Activated naive CD4-positive, alpha-beta T cell treated with anti-CD3 and anti-CD28 coated beads, Interleukin-2, amount 50 U/mL, for 72 hours (primary cell): ENCODE measurements at places on chromosomes 2 and 18. TPM values are rescaled to one million over a fixed set of nuclear protein-coding genes. Genes with fewer than 3 reads are reported as not detected.

DNA sequence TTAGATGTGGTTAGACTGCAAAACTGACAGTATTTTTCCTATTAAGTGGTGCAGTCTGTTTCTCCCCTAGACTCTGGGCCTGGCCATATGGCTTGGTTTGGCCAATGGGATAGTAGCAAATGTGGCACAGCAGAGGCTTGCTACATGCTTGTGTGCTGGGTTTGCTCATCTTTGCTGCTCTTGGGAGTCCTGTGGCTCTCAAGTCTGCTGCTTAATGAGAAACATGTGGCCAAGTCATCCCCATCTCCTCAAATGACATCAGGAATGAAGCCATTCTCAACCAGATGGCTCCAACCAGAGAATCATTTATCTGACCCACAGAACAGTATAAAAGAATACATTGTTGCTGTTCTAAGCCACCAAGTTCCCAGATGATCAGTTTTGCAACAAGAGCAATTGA is 57.1 kb upstream of the PAX3 start:
- no peak for DNase-seq

DNA sequence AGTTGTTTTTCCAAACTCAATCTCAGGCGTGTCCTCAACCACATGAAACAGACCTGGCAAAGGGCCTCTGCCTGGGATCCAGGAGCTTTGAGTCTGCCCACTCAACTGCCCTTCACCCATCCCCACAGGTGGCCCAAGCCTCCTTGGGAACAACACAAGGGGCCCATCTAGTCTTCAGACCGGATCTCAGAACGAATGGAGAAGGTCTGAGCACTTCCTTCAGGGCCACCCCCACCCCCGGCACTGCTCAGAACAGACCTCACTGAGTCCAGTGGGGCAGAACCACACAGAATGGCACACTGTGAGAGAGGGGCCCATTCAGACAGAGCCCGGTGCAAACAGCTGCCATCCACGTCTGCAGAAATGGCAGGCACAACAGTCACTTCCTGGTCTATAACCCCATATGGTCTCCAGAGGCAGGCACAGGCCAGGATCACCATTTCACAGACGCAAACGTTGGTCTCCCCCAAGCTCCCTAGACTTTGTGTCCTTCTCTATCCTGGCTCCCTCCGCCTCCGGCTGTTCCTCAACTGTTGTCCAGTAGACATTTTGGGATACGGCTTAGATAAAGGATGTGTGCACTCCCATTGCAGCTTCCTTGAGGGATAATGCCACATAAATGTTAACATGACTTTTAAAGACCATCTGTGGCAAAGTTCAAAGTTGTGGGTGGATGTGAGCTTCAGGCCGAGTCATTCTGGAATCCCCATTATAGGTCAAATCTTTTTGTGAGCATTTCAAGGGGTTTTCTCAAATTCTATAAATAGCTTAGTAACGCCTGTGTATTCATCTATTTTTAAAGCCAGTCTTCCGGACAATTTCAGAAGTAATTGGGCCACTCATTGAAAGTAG is 149.7 kb downstream of the SMAD7 start:
- DNase-seq: peak; percentile 60

- no peak for DNase-seq
These were observed 38.9 kb upstream of the ATIC start for GRCh38 chr2:215272918-215273317.

DNA sequence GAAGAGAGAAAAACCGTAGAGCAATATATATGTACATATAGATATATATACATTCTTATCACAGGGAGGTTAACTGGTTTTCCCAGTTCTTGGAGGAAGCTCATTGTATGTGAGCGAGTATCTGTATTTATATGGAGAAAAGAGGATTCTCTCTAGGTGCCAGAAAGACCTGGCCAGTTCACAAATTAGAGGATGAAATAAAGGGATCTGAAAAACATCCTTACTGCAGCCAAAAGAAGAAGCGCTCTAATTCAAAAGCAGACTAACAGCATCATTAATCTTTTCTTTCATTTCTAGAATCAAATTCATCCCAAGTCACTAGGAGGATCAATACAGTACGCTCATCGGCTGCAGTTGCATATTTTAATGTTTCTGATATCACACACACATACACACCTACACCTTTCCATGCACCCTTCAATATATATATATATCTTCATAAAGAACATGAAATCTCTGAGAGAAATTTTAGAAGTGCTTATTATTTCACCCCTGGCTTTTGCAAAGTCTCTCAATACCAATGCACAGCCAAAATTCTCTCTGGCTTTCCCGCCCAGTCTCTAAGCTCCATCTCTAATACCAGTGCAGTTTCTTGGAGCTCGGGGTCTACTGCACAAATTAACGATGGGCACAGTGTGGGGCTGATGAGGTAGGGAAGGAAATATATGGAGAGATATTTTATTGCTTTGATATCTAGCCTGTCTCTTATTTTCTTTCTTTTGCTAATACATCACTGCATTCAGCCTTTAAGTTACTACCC is 731 bp downstream of the NRXN1 start:
- DNase-seq: no peak

Gene UPP2
- total RNA-seq: not detected

DNA sequence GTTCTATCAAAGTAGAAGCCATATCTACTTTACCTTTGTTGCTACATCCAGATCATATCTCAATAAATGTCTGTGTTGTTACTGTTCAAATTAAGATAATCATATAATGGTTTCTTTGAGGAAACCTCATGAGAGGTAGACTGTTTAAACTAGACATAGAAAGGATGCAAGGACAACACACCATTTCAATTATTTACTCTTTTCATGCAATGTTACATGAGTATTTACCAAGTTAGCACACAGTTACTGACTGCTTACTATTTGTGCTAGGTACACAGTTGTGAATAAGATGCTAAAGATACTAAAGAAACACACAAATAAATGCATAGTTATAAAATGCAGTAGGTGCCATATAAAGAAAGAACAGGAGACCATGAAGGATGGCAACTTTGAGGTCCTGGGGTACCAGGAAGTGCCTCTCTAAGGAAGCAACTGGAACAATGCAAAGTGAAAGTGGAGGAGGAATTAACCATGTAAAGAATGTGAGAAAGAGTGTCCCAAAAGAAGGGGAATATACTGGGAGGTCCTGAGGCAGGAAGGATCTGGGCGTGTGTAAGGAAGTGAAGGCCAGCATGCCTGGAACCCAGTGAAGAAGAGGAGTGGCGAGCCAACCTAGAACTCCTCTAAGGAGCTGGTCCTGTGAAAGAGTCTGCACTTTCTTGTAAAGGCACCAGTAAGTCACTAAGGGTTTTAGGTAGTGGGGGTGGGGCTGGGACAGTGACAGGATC is 39.4 kb downstream of the RBMS1 start:
- DNase-seq: no peak

GRCh38 chr2:211665299-211665698 is 873.3 kb downstream of the ERBB4 start:
- no peak for DNase-seq

Gene MC5R
- total RNA-seq: not detected

Gene OSR1
- not detected for total RNA-seq

- no peak for DNase-seq
These were observed 56.3 kb upstream of the TANC1 start for GRCh38 chr2:158912112-158912511.

DNA sequence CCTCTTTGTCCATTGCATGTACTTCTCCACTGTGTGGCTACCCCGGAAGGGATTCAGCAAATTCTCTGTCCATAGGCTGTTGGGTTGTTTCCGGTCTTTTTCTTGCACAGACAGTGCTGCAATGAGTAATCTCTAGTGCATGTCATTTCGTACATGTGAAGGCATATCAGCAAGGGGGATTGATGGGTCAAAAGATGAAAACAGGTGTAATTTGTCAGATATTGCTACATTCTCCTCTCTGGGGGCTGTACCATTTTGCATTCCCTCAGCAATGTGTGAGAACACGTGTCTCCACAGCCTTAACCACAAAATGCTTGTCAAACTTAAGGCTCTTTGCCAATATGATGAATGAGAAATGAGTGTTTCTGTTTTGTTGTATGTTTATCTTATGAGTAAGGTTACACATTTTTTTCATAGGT is 60.5 kb downstream of the KLHL29 start:
- no peak for DNase-seq

Gene CYP26B1
- total RNA-seq: not detected

Gene SERPINB5
- total RNA-seq: not detected

DNA sequence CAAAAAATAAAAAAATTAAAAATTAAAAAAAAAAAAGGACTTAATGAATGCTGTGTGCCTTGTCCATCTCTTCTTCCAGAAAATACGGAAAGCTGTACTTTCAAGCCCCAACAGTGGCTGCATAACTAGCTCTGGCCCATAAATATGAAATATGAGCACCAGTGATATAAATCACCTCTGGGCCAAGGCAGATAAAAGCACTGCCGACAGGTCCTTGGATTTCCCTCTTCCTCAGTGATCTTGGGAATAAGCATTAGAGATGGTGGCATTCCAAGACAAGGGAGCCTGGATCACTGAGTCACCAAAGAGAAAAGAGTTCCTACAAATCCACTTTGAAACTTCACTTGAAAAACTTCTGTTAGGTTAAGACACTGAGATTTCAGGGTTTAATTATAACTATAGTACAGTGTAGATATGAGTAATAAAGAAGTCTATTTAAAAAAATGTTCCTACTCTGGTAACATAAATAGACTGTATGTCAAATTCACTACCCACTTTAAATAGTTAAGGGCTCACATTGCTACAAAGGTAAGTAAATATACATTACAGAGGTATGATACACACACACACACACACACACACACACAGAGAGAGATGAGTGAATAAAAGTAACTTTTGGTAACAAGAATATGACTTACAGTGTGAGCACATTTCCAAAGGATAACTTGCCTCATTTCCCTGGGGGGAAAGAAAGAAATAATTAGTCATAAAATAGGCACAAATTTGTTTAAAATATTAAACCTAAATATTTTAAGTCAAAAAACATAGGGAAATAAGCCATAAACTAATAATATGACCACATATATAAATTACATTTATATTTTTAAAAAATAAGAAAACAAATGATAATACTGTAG is 35.6 kb downstream of the PPP3R1 start:
- DNase-seq: no peak

Gene IHH
- total RNA-seq: not detected

DNA sequence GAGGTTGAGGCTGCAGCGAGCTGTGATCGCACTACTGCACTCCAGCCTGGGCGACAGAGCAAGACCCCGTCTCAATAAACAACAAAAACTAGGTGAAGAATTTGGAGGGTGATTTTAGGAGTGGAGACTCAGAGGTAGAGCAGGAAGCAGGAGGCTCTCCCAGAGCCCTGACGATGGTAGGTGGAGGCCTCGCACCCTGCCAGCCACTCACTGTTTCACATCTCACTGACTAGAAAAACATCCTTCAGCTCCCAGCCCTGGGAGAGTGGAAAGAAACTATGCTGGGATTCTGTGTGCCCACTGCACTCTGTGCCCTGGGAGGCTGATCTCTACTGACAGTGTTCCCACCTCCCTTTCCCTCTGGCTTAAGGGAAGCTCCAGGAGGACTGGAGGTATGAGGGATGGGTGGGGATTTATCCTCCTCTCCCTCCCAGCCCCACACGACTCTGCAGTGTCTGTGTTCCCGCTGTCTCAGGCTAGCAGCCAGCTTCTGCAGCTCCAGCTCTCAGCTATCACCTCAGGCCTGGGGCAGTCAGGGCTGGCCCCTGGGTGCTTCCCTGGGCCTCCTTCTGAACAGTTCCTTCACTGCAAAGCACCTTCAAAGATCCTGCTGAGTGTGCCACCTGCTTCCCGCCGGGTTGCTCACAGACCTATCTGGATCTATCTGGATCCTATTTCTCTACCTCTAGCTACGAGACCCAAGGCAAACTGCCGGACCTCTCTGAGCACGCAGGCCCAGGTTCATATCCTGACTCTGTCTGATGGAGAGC is 9.6 kb downstream of the CIB4 start:
- no peak for DNase-seq

- DNase-seq: no peak
These were observed 47.9 kb downstream of the SLC14A1 start for GRCh38 chr18:45771587-45772480.

- DNase-seq: no peak
These were observed 145.2 kb downstream of the RAD51AP2 start for GRCh38 chr2:17373041-17373440.

DNA sequence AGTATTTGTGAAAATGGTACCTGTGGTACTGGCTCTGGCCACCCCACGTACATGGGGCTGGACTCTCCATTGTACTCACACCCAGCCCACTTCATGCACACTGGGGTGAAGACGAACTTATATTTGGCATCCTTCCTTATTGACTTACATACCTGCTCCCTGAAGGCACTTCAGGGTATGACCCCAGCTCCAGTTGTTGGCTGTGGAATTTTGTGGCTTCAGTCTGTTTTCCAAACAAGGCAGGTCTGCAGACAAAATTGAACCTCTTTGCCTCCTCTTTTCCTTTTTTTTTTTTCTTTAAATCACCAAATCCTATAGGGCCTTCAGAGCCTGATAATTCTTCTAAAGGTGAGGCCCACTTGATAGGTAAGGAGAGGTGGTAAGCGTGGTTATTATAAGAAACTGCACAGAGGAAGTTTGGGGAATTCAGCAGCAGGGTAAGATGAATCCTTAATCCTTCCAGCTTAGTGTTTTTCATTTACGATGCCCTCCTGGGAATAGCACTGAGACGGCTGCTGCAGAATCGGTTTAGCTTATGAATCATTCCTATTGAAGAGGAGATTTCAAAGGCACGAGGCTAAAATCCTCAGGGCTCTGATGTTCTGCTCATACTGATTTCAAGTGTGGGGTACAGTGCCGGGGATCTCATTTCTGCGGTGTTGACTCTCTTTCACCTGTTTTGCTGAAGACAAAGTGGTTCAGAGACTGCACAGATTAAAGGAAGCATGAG is 55.2 kb downstream of the KIF5C start:
- no peak for DNase-seq

Gene NT5C1B
- not detected for total RNA-seq

DNA sequence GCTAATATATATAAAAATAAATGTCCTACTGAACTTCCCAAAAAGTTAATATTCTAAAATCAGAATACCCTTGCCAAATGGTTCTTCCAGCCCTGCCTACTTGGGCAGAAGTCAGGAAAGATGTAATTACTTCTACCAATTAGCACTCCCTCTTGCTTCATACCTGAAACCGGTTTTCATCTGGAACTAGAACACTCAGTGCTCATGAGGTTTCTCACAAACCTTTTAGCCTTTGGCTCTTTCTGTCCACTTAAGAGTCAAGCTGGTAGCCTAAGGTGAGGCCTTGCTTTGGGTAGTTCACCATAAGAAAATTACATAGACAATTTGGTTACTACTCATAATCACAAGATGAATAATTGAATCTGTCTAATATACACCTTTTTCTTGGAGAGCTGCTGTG is 4.1 kb downstream of the DSG3 start:
- no peak for DNase-seq

Gene HOXD3
- not detected for total RNA-seq

GRCh38 chr2:82837588-82838304 is 1621.3 kb downstream of the SUCLG1 start:
- no peak for DNase-seq

Gene MROH2A
- total RNA-seq: not detected

DNA sequence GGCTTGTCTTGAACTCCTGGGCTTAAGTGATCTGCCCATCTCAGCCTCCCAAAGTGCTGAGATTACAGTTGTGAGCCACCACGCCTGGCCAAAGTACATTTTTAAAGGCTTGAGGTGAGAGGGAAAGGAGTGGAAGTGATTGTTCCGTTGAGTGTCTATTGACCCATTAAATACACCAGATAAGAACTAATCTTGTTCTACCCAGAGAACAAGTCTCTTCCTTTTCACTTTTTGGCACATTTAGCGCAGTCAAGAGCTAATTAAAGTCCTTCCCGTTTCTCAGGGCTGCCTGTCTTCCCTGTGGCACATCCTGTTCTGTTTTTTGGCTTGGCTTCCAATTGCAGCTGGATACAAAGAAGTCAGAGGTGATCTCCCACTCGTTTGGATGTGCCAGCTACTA is 172.3 kb downstream of the ALPK2 start:
- no peak for DNase-seq

Gene CCBE1
- 0.08 TPM for total RNA-seq

Gene ID2
- 42.8 TPM for total RNA-seq
